ENCODE measurements at places on chromosomes 5 and 9. TPM values are rescaled to one million over a fixed set of nuclear protein-coding genes. Genes with fewer than 3 reads are reported as not detected.
A peak's percentile ranks its signal among the peaks of the same experiment; 100 is the strongest.

The ACO1 gene
- total RNA-seq: 29.2 TPM

The AGXT2 gene
- not detected for total RNA-seq

- DNase-seq: no peak
Observed at GRCh38 chr9:68933434-68934328, 80.2 kb downstream of the PRKACG start.

The TRIM36 gene
- 0.10 TPM for total RNA-seq

The PLCXD3 gene
- total RNA-seq: not detected

GRCh38 chr5:65982635-65983034 is 56.3 kb downstream of the ERBIN start:
- no peak for DNase-seq

GRCh38 chr9:13898957-13899356 is 415.0 kb downstream of the NFIB start:
- DNase-seq: peak; percentile 32

DNA sequence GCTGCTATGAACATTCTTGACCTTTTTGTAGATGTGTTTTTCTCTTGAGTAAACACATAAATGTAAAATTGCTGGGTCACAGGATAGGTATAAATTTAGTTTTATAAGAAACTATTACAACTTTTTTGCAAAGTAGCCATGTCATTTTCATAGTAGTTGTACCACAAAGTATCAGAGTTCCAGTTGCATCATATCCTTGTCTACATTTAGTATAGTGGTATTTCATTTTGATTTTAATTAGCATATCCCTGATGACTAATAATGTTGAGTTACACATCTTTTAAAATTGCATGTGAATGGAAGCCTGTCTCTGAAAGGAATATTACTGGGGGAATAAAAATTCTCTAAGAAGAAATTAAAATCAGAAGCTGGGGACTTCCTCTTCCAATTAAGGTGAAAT is 85.4 kb downstream of the TMEM161B start:
- no peak for DNase-seq

The PDGFRB gene
- 6.1 TPM for total RNA-seq

DNA sequence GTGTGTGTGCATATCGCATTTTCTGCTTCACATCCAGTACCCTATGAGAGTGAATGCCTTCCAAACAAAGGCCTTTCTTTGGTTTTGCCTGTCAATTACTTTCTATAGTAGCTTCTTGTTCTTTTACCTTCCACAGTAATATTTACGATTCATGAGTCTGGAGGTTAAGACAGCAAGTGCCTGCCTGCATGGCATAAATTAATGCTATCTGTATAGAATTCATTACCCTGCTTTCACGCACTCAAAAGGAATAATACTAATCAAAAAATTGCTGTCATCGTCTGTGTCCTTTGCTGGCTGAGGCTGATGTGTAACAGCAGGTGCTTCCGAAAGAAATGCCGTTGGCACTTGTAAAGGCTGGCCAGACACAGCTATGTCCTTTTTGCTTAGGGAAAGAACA is 1304.4 kb upstream of the CDH6 start:
- no peak for DNase-seq

DNA sequence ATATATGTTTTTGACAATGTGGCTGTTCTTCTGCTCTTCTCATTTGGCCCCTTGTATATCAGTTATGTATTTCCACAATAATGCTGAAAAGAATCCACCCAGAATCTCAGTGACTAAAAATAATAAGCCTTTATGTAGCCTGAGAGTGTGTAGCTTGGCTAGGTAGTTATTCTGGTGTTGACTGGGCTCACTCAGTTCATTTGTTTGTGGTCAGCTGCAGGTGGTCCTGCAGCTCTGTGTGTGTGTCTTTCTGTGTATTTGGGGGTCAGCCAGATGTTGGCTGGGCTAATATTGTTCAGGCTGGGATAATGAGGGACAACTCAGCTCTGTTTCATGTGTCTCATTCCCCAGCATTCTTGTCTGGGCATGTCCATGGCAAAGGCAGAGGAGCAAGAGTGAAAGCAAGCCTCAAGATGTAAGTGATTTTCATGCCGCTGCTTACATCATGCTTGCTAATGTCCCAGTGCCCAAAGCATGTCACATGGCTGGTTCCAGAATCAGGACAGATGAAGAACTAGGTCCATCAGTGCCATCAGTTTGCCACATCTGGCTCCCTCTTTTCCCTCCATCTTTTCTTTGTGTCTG is 162.8 kb downstream of the KCTD16 start:
- peak; percentile 5 for DNase-seq

DNA sequence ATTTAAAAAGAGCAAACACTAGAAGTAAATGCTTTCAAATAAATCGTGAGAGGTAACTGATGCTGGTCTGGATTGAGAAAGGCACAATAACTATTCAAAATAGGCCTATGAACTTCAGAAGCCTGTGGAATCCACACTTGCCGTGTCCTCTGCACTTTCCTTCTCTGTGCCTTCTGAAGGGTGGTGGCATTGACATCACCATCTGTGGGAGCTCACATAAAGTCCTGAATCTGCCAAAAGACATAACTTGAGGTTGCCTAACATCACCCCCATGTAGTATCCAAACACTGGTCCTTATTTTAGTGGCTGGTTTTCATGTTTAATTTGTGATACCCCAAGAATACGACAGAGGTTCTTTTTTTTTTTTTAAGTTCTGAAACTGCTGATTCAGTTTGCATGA is 59.8 kb downstream of the IRF1 start:
- no peak for DNase-seq

- no peak for DNase-seq
Observed at GRCh38 chr5:88842784-88843183, 40.2 kb downstream of the MEF2C start.

The FGF1 gene
- total RNA-seq: 0.57 TPM

DNA sequence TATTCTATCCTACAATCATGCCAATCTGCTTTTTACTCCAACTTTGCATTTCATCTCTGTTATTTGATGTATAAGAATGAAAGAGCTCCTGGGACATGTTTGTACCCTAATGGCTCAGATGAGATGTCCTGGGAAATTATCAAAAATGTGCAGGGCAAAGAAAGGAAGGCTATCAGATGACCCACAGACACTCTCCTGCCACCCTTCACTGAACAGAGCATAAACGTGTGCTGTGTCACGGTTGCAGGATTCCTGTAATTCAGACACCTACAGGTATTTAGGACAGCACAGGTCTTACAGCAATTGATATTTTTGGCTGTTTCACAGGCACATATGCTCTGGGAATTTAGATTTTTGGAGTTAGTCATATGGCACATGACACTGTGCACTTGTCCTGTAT is 149.2 kb upstream of the GAS1 start:
- no peak for DNase-seq

All from MG63 (cell line).